ENCODE measurements at places on chromosomes 5 and 9. TPM values are rescaled to one million over a fixed set of nuclear protein-coding genes. Genes with fewer than 3 reads are reported as not detected.

The FAXDC2 gene
- polyA plus RNA-seq, result 8.9 TPM

DNA sequence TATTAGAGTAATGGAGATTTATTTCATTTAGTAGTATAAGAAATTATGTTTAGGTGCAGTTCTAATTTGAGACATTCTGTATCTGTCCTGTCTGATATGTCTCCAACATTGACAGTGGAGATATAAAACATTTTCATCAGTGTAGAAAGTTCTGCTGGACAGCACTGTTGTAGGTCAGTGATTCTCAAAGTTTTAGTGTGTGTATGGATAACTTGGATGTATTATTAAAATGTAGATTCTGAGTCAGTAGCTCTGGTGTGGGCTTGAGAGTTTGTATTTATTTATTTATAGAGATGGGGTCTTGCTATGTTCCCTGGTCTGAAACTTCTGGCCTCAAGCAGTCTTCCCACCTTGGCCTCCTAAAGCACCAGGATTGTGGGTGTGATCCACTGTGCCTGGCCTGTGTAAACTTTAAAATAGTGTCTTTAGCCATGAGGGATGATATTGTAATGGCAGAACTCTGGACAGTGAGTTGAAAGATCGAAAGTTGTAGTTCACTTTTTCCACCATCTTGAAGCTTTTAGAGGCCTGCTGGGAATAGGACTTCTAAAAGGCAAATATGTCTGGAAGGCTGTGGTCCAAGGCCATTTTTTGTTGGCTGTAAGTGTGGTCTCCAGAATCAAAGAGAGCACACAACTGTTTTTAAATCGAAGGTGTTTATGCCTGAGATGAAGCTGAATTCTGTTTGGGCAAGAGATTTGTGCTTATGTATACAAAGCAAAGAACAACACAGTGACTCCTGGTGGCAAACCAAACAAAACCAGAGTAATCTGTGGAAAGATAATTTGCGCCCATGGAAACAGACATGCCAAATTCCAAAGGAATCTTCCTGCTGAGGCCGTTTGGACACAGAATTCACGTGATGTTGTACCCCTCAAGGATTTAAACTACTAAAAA lies 12.4 kb downstream of the UBAP1 start:
- peak; percentile 34 for DNase-seq

The FER gene
- polyA plus RNA-seq, result 3.5 TPM

DNA sequence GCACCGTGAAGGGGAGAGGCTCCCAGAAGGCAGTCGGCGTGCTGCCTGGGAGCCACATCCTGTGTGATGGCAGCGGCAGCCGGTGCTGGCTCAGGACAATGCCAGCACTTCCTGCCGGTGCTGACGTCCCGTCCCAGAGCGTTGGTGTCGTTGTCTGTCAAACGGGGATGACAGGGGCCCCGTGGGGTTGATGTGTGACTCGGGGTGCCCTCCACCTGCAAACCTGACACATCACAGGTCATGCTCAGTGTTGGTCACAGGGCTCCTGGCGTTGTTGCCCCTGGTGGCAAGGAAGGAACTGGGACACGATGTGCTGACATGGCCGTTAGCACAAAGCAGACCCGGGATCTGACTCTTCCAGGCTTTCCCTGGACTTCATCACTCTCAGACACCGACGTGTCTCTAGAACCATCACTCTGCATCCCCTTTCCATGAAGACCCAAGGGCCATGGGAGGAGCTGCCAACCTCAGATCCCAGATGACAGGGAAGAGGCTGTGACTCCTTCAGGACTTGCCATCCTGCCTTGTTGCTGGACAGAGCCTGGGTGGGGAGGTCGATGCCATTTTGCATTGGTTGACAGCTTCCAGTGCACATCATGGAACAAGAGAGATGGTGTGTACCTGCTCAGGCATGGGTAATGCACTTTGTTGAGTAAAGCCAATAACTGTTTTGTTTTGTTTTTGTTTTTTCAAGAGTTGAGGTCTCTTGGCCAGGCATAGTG lies 21.5 kb downstream of the PLPP7 start:
- no peak for DNase-seq

The CTNND2 gene
- polyA plus RNA-seq, result not detected

GRCh38 chr9:83986765-83987401 lies 6.3 kb downstream of the RMI1 start:
- DNase-seq, result peak; percentile 37

DNA sequence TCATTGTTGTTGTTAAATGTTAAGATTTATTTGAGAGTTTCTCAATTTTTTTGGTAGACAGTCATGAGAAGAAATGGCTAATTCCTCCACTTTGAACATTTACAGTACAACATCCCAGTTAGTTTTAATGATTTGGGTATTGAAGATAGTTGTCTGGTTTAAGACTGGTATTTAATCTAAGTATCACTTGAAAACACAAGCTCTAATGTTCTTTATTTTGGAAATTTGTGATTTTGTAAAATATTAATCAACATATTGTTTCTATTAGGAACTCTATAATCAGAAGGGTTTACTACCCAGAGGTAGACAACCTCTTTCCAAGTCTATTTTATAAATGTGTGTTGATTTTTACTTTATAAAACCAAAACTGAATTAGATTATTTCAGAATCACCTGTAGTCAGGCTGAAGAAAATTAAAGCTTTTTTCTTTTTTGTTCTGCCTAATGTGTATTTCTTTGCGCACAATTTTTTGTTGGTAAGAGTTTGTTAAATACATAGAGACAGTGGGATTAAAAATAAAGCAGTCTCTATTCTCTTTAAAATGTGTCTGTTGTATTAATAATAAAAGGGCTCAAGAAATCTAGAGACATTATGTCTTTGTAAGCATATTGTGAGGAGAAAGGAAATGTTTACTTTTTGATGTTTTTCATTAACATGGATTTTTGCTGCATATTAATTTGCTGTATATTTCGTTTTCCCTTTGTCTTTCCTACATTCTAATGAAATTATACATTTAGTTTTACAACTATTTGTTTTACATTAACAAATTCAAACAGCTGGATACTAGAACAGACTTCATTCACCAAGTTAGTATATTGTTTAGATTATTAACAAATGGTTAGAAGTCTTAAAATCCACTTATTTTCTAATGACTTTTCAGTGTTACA lies 3.9 kb upstream of the PURA start:
- no peak for DNase-seq

DNA sequence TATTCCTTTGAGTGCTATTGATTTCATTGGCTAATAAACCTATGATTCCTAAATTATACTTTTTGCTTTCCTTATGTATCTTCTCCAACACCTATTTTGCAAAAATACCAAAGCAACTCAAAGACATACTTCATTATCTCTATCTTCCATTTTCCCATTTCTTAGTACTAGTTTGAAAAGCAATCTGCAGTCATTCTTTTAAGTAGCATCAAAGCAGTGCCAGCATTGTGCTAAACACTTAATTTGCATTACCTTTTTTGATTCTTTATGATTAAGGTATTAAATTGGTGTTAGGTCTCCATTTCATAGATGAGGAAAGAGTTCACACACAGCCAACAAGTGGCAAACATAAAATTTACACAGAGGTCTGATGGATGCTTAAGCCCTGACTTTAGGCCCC lies 330.3 kb downstream of the ARL15 start:
- DNase-seq, result no peak

The TMEM174 gene
- polyA plus RNA-seq, result not detected

- DNase-seq, result no peak
Measured at GRCh38 chr9:37626708-37627292, 24.0 kb upstream of the FRMPD1 start.

DNA sequence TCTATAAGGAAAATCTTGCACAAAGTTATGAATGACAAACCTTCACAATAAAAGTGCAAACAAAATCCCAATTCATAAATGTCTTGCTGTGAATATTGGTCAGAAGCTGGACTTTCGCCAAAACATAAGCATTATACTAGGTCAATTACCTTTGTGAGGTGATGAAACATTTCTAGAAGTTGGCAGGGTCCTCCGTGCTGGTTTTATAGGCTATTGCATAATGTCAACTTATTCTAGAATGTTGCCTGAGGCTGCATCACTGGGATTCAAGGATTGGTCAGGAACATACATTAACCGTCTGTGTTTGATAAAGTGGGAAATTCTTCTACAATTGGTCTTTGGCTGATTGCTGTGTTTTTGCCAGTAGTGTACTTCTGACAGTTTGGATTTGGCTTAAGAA lies 49.8 kb upstream of the PALM2AKAP2 start:
- DNase-seq, result no peak

The CTXN3 gene
- not detected for polyA plus RNA-seq

All from IMR-90 (cell line).